ENCODE measurements at places on chromosomes 6 and 20.
A peak's percentile ranks its signal among the peaks of the same experiment; 100 is the strongest.

DNA sequence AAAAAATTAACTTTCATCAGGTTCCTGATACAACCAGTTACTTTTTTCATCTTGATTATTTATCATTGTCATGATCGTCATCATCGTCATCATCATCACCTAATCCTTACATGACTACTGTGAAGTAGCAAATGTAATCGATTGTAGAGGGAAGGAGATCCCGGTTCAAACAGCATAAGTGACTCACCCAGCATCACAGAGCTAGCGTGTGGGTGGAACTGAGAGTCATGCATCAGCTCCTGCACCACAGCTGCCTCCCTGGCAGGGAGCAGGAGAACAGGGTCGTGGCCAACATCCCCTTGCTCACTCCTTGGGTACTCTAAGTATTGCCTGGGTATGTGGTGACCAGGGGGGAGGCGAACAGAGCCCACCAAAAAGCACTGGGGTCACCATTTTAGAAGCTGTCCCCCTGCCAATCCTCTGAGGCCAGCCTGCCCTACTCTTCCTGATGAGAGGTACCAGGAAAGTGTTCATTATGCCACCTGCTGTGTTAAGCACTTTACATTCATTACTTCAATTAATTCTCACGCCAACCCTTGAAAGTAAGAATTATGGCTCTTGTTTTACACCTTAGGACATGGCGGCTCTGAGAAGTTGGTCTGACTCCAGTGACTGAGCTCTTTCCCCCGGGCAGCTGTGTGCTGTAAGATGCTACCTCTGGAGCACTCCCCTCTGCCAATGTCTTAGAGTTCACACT is 425.2 kb downstream of the CD83 start:
- no peak for DNase-seq

DNA sequence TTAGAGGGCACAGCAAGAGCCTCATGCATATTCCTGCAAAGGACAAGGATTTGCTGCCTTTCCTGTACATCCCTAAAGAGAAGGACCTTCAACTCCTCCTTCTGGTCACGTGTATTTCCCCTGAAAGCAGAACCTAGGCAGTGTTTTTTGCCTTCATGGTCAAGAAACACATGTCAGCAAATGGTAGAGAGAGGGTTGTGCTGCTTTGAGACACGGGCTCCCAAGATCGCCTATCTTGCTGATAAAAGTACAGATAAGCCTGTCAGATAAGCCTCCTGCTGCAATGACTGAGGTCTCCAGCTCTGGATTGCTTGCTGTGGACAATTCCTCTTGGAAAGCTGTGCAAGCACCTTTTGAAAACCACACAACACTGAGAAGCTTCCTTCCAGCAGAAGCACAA is 580.8 kb downstream of the CBLN4 start:
- DNase-seq: no peak

- no peak for DNase-seq
These were observed 33.7 kb downstream of the FAM50B start for GRCh38 chr6:3882866-3883265.

DNA sequence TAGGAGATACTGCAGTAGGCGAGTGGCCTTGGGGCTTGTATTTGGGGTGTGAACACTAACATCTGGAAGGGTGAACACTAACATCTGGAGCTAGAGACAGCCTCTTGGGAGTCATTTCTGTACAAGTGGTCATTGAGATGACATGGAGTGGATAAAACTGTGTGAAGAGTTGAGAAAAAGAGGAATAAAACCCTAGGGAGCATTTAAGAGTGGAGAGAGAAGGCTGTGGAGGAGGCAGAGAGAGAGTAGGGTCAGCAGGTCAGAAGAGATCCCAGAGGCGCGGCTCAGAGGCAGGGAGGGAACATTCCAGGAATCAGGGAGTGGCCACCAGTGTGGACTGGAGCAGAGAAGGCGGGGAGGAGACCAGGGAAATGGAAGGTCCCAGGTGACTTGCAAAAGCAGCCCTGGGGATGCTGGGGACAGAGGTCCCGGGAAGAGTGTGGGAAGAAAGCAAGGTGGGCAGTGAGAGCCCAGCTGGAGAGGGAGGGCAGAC is 202.0 kb upstream of the RNF24 start:
- DNase-seq: no peak

DNA sequence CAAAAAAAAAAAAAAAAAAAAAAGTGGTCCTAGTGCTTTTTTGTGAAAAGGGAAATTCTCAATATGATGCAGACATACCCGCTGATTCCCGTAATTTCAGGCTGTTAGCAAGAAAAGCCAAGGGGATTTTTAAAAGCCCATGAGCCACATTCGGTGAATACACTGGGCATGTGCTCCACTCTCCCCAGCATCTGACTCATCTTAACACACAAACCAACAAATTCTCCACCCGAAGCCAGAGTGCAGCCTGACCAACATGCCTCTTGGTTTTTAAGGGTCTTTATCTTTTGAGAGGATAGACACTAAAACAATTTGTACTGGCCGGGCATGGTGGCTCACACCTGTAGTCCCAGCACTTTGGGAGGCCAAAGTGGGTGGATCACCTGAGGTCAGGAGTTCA is 45.5 kb upstream of the CD83 start:
- no peak for DNase-seq

DNA sequence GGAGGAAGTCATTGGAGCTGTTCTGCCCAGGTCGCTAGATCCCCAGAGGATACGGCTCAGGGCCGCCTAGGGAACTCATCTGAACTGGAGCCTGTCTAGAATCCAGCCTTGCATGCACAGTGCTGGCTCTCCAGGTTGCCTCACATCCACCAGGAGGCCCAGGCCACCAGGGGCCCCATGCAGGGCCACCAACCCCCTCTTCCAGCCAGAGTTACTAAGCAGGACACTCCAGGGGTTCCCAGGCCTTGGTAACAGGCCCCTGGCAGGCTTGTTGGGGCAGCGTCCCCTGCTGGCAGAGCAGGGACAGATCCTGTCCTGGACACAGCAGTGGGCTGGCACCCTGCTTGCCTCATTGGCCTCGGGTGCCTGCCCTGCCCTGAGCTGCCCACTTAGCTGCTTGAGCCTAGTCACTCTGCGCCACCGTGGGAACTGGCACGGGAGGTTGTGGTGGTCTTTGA is 35.3 kb downstream of the EFCAB8 start:
- no peak for DNase-seq

DNA sequence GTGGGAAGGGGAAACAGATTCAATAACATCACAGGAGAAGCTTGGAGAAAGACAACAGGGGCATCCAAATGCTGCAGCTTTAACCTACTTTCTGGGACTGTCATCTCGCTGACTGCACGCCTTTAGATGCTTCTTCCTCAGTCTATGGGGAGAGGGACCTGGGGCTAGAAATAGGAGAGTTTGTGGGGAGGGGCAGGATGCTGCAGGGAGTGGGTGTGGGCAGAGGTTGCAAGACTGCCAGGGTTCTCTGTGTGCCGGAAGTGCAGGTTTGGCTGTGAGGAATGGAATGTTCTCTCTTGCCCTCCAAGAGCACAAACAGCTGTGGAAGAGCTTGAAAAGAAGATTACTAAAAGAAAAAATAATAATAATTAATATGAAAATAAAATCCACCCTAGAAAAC is 93.2 kb downstream of the FOXO3 start:
- DNase-seq: peak; percentile 66

DNA sequence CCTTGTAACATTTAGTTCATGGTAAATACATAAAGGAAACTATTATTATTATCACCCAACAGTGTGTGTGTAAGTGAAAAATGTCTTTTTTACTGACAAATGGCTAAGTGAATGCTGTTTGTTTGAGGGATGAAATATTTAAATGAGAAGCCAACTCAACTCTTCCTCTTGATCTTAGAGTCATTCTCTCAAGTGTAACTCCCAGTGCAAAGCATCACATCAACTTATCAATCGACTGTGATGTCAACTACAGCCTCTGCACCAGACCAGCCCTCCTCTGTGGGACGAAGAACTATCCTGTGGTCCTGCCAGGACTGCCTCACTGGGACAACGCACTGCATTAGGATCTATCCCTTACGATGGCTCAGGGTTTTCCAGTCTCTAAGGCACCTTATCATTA is 5.3 kb downstream of the C6orf15 start:
- no peak for DNase-seq

DNA sequence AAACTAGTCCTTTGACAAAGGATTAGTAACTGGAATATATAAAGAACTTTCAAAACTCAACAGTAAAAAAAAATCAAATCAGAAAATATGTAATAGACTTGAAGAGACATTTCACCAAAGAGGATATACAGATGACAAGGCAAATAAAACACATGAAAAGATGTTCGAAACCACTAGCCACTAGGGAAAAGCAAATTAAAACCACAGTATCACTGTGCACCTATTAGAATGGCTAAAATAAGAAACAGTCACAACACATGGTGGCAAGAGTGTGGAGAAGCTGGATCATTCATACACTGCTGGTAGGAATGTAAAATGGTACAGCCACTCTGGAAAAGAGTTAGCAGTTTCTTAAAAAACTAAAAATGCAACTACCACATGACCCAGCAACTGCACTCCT is 14.9 kb downstream of the ZBTB2 start:
- no peak for DNase-seq

GRCh38 chr20:58705208-58705926 is 12.8 kb downstream of the NPEPL1 start:
- DNase-seq: peak; percentile 90

GRCh38 chr6:55782275-55782674 is 93.1 kb downstream of the BMP5 start:
- DNase-seq: no peak

DNA sequence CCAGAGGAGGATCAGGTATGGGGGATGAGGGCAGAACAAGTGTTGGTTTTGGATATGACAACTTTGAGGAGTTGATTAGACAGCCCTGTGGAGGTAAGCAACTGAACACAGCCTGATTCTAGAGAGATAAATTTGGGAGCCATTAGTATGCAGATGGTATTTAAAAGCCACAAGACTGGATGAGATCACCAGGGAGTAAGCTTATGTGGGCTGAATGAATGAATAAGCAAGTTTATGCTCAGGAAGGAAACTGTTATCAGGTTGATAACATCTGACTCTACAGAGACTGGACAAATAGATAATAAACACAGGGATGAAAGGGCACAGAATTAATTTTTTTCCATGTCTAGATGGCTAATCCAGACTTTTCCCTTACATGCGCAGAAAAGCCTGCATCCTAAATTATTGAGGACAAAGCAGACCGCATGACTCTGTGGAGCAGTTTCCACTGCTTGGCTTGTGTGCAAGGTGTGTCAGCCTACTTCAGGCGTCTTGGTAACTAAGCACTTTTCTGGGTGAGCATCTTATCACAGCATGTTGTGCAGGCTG is 150.6 kb downstream of the GJA10 start:
- DNase-seq: no peak

- DNase-seq: no peak
These were observed 44.3 kb downstream of the TRERF1 start for GRCh38 chr6:42407379-42407778.

DNA sequence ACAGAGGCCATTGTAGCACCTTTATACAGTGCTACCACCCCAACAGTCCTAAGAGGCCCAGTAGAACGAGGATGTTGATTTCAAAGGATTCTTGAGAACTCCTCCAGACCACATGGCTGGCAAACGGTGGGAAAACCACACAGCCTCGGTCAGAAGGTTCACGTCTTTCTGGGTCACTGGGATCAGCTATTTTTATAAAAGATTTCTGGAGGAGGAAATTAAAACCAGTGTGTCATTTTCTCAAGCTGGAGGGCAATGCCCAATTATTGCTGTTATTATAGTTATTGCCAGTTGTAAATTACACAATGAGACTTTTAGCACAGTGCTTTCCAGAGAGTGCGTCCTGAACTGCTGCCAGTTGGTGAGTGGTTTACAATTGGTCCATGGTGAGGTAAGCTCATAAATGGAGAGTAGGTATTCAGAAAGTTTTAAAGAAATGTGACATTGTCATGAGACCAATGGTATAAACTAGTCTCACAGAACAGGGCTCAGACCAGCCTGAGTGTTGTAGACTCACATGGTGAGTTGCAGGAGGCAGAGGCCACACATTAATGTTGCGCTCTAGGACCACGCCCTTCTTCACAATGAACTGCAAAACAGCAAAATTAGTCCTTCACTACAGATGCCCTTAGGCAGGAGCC is 8.4 kb upstream of the PPP1R14C start:
- DNase-seq: no peak

DNA sequence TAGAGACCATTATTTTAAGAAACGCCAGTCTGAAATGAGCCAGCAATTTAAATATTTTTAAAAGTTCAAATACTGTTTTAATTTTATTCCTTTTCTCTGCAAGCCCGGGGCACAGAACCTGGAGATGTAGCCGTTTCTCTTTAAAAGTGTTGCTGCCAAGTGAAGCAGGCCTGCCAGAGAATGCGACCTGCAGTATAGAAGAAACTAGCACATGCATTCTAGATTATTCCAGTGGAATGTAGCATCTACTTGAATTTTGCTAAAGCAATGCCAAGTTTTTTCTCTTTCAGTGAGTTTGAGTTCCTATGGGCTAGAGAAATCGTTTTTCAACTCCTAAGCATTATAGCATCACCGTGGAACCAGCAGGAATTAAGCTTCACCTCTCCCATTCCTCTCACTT is 101.3 kb downstream of the QRSL1 start:
- DNase-seq: peak; percentile 74

- peak; percentile 70 for DNase-seq
These were observed 29.0 kb downstream of the MOCS3 start for GRCh38 chr20:50987493-50988210.

GRCh38 chr6:9401960-9402359 is 966.6 kb upstream of the SLC35B3 start:
- no peak for DNase-seq

- DNase-seq: no peak
These were observed 45.3 kb downstream of the ELOVL4 start for GRCh38 chr6:79902046-79902445.

GRCh38 chr6:144460327-144461095 is 175.4 kb downstream of the UTRN start:
- no peak for DNase-seq

GRCh38 chr6:161091972-161092701 is 100.6 kb downstream of the MAP3K4 start:
- no peak for DNase-seq

DNA sequence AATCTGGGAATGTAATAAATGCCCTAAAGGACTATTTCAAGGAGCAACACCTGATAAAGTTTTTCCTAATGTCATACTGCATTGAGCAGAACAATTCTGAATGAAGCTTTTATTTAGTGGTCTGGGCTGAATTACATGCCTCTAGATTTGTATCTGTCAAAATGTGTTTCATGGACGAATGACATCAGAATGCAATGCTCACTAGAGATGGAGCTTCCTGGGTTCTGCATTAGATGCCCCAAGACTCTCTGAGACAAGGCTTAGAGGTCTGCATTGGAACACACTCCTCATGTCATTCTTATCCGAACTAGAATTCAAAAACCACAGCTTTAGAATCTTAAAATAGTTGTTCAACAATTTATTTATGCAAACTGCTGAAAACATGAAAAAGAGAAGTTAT is 62.0 kb downstream of the SYNE1 start:
- DNase-seq: no peak

DNA sequence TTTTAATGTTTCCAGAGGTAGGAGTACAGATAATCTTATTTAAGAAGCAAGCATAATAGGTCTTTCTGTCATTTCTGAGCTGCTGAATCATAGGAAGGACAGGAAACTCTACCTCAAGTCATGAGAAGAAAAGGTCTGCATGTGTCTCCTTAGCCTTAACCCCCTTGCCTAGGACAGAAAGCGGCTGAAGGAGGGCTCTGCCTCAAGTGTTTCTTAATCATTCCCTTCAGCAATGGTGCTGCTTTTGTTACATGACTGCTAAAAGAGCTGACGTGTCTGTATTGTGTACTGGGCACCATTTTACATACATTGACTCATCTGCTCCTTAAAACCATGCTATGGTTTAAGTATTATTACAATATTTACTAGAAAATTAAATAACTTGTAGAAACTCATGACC is 564.0 kb upstream of the AGPAT4 start:
- DNase-seq: no peak

- no peak for DNase-seq
These were observed 721.4 kb downstream of the RFPL4B start for GRCh38 chr6:113068570-113068969.

GRCh38 chr6:25958700-25959162 is 3.9 kb upstream of the TRIM38 start:
- DNase-seq: no peak
